Urinary bladder (tissue), 4 donors: ENCODE measurements at places on chromosomes 3 and 15. TPM values are rescaled to one million over a fixed set of nuclear protein-coding genes. Genes with fewer than 3 reads are reported as not detected.

Gene TFG
- 101 TPM for total RNA-seq

Gene SLC12A1
- not detected for total RNA-seq

GRCh38 chr3:112744825-112745566, 101.7 kb downstream of the CD200R1L start:
- DNase-seq: no peak

- DNase-seq: no peak
Measured at GRCh38 chr3:87503900-87504498, 227.6 kb upstream of the POU1F1 start.

Gene CCR3
- total RNA-seq: not detected

Gene DUOXA1
- 12.3 TPM for total RNA-seq

GRCh38 chr3:26004172-26004571, 214.3 kb downstream of the OXSM start:
- DNase-seq: no peak

Gene LRRN1
- 18.2 TPM for total RNA-seq

GRCh38 chr3:47444103-47444502, 31.6 kb downstream of the SCAP start:
- no peak for DNase-seq

DNA sequence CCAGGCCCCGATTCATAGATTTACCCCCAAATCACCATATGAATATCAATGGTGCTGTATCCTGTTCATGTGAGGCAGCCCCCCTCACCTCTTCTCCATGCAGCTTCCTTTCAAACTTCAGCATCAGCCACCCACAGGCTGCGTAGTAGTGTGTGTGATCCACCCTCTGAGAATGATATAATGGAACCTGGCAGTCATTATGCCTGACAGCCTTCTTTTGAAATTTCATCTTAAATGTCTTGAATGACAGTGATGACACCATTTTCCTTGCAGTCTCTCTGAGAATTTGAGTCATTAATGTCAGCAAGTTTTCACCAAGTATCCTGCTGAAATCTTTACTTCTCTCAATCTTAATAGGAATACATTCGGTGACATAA, 3.5 kb upstream of the CLRN1 start:
- DNase-seq: no peak

Gene MAPK6
- 50.8 TPM for total RNA-seq

Gene SUSD5
- total RNA-seq: 3.0 TPM

GRCh38 chr3:23161896-23162570, 41.1 kb upstream of the UBE2E2 start:
- no peak for DNase-seq

DNA sequence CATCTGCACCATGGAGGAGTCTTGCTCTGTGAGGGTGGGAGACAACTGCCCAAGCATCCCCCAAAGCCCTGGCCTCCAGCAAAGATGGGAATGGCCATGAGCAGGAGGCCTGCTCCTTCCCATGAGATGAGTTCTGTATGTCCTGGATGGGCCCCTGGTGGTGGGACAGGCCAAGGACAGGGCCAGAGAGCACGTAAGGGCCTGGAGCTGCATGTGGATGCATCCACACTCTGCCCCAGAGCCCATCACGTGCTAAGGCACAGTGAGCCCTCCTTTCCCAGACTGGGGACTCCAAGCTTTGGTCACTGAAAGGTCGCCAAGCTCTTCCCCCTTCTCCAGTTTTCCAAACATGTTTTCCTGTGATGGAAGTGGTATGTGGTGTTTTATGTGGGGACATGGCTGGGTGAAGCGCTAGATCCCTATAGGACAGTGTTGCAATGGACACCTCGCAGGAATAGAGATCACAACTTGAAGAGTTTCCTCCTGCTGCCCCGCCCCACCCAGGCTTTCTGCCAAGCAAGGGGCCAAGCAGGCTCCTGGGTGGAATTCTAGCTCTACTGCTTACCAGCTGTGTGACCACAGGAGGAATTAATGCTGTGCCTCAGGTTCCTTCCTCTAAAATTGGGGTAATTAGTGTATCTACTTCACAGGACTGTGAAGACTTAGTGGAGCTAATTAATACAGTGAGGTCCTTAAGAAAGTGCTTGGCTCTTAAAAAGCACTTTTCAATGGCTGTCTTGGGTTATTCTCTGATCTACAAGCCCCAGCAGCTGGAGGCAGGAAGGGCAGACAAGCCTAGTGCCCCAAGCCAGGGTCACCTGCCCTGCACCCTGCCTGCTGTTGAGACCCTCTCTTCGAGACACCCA, 106.4 kb upstream of the RPL32 start:
- DNase-seq: no peak

- no peak for DNase-seq
Measured at GRCh38 chr3:60015032-60015705, 965.3 kb upstream of the CFAP20DC start.

- no peak for DNase-seq
Measured at GRCh38 chr15:61318301-61318700, 89.2 kb upstream of the RORA start.

DNA sequence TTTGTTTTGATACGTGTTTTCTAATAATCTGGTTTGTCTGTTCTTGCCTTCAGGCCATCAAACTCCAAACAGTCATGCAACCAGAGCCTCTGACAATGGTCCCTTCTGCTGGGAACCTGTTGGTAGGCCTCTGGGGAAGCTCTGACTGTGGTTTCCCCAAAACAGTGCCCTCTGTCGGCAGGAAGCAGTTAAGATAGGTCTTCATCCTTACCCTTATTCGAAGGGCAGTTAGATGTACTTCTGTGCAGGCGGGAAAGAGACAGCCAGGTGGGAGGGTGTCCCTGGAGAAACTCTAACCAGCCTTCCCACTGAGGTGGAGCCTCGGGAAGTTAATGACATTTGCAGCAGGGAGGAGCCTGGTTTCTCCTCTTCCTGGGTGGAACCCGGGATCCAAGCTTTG, 81.6 kb upstream of the CHMP2B start:
- DNase-seq: no peak

- DNase-seq: no peak
Measured at GRCh38 chr3:173796890-173797289, 399.3 kb downstream of the NLGN1 start.

Gene AHSG
- total RNA-seq: 0.26 TPM

GRCh38 chr15:60373327-60373726, 24.5 kb downstream of the ANXA2 start:
- DNase-seq: no peak

- no peak for DNase-seq
Measured at GRCh38 chr15:88539441-88539840, 7.0 kb downstream of the DET1 start.

- no peak for DNase-seq
Measured at GRCh38 chr3:182323898-182324297, 469.4 kb upstream of the ATP11B start.

- DNase-seq: peak; percentile 23
Measured at GRCh38 chr3:141940194-141940776, 63.8 kb downstream of the ATP1B3 start.

- DNase-seq: no peak
Measured at GRCh38 chr15:99749386-99749785, 16.1 kb upstream of the LYSMD4 start.

GRCh38 chr3:136932523-136932922, 25.3 kb upstream of the IL20RB start:
- no peak for DNase-seq

DNA sequence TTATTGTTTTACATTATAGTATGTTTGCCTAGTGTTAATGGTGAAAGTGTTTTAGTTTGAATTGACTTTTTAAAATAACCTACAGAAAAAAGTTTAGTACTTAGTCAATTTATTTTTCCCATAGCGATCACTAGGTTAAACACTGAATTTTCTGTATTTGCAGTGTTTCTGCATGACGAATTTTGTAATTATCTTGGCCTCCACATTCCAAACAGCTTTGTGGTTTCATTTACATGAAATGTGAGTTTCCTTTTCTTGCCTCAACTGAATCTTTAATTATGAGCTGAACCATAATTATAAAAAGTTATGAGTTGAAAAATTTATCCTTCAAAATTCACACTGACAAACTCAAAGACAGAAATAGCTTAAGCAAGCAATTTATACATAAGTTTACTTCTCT, 235.5 kb downstream of the CTNNB1 start:
- no peak for DNase-seq
